ENCODE measurements at places on chromosomes 2 and 18.

- DNase-seq = peak; percentile 77
These were observed 14.0 kb downstream of the PXDN start for GRCh38 chr2:1730015-1730927.

GRCh38 chr18:13520306-13520705, 206.1 kb downstream of the FAM210A start:
- DNase-seq = no peak

- no peak for DNase-seq
These were observed 27.1 kb upstream of the KLF11 start for GRCh38 chr2:10016001-10016801.

DNA sequence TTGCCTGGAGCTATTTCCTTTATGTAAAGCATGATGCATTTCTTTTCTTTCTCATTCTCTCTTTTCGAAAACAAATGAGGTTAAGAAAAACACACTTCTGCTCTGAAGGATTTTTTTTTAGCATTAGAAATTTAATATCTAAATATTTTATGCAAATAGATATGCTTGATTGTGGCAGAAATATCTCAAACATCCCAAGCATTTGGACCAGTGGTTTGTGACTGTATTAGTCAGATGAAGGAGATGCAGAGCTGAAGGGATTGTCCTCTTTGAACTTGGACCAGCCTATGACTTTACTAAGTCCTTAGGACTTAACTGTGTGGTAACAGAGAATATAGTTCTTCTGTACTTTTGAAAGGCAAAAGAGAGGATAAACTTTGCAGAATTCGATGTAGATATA, 335.9 kb upstream of the NT5C1B start:
- peak; percentile 89 for DNase-seq

- no peak for DNase-seq
These were observed 166.9 kb downstream of the PDE11A start for GRCh38 chr2:177905640-177906039.

GRCh38 chr2:170509452-170510193, 205.5 kb upstream of the SP5 start:
- DNase-seq = no peak

GRCh38 chr2:122384768-122385333, 629.4 kb downstream of the TSN start:
- DNase-seq = no peak

DNA sequence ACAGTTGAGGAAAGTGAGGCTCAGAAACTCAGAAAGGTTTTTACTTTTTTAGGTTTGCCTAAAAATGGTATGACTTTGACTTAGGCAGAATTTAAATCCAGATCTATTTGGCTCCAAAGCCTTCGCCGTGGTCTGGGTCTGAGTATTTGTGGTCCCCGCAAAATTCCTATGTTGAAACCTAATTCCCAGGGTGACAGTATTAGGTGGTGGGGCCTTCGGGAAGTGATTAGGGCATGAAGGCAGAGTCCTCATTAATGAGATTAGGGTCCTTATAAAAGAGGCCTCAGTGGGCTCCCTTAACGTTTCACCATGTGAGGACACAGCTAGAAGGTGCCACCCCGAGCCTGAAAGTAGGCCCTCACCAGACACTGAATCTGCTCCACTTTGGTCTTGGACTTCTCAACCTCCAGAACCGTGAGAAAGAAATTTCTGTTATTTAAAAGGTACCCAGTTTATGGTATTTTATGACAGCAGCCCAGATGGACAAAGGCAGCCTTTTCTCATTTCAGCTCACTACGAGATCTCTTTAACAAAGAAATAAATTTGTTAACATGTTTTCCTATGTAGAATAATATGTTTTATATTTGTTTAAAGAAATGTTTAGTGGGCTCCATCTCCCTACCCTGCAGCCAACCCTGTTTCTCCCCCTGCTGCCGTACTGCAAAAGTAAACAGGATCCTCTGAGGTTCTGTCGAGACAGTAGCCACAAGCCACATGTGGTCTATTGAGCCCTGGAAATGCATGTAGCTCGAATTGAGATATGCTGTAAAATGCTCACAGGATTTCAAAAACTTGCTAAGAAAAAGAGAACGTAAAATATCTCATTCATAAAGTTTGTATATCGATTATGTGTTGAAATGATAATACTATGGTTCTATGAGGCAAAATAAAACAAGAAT, 80.6 kb downstream of the MOGAT1 start:
- DNase-seq = no peak

DNA sequence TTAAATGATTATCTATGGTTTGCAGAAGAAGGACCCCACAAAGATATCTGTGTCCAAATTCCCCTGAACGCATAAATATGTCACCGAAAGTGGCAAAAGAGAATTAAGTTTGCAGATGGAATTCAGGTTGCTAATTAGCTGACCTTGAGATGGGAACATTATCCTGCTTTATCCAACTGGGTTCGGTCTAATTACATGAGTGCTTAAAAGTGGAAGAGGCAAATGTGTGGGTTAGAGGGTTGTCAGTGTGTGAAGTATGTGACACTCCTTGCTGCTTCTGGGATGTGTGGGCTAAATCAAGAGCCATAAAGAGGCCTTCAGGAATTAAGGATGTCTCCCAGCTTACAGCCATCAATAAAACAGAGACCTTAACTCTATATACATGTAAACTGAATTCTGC, 53.5 kb downstream of the CDH19 start:
- no peak for DNase-seq

DNA sequence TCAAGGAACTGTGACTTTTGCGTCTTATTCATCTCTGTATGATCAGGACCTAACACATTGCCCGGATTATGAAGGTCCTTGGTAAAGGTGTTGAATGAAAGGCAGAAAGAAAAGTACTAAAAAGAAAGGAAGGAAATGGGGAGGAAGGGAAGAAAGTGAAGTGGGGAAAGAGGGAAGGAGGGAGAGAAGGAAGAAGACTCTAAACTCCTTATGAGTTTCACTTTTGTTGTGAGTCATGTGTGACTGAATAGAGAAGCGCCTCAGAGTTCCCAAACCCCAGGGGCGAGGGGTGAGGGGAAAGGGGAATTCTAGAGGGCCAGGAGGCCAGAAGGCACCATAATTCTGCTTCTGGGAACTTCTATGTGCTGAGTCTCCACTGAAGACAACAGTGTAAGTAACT, 30.9 kb upstream of the OSBPL6 start:
- DNase-seq = no peak

DNA sequence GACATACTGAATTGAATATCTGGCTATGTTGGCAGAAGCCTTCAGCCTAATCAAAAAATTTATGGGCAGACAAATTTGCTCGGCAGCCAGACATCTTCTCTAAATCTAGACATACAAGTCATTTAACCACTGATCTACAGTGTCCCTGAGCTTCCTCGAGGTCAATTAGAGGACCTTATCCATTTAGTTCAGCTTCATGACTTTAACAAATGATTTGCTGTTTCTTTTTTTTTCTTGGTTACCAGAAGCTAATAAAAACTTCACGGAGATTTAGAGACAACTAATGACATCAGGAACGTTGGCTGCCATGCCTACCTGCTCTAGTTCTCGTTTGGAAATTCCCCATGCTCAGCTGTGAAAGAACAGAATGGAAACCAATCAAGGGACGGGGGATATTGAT, 223.8 kb downstream of the BCL2 start:
- DNase-seq = no peak

DNA sequence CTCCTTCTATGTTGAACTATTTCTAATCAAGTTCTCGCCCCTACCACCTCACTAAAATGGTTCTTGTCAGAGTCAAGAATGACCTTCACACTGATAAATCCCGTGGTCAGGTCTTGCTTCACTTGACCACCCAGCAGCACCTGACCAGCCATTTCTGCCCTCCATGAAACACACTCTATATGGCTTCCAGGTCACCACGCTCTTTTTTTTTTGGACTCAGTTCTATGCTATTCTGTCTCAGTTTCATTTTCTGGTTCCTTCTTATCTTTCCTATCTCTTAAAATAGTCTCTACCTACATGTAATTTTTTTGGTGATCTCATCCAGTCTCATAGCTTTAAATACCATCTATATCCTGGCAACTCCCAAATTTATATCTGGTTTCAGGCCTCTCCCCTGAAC, 11.4 kb downstream of the EIF2AK3 start:
- DNase-seq = no peak

DNA sequence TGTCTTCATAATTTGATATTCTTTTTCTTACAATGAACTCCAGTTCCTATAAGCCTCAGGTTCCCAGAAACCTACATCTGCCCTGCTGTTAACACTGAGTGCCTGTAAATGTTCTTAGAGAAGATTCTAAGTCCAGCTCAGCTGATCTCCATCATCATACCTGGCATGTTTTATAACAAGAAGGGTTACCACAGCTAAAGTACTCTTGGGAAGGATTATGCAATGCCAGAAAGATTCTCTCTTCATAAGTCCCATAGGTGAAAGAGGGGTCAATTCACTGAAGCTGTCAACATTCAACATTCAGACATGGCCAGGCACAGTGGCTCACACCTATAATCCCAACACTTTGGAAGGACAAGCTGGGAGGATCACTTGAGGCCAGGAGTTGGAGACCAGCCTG, 31.3 kb upstream of the PTPN4 start:
- DNase-seq = no peak

- no peak for DNase-seq
These were observed 26.5 kb upstream of the FOSL2 start for GRCh38 chr2:28366149-28366495.

- DNase-seq = no peak
These were observed 167.5 kb upstream of the CWC22 start for GRCh38 chr2:180174580-180174979.

DNA sequence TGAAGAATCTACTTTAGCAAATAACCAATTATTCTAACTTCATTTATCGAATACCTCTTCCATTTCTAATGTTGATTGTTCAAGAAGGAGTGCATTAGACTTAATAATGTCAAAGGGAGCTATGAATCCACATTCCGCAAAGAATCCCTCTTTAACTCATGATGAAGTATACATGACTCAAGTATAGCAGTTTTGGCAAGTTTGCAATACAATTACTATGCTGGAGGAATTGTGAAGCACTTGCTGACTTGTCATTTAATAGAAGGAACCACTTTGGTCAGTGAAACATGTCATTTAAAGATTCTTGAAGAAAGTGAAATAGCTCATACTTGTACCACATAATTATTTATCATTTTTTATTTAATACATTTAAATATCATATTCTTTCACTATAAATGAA, 125.1 kb downstream of the SLC39A10 start:
- no peak for DNase-seq

DNA sequence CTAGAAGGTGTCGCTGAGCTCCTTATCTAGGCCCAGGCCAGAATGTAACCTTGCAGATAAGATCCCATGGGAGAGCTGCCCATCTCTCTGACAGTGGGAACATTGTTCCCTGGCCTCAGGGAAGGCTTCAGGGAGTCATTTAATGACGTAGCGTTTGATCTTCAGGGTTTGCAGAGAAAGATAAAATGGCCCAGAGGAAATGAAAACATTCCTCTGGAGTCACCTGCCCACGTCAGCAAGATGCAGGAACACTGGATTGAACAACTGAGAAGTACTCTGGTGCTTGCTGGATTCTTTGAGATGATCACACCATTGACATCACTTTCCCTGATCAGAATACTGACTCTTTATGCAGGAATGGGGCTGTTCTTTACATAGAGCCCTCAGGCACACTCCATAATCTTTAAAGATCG, 51.6 kb downstream of the MAPK4 start:
- DNase-seq = peak; percentile 29

- DNase-seq = no peak
These were observed 155.1 kb upstream of the SERPINE2 start for GRCh38 chr2:224194161-224194560.

GRCh38 chr2:1936427-1936980, 192.2 kb upstream of the PXDN start:
- DNase-seq = no peak

- no peak for DNase-seq
These were observed 66.6 kb downstream of the CNTNAP5 start for GRCh38 chr2:124091721-124092120.

GRCh38 chr18:57081899-57082298, 65.0 kb upstream of the BOD1L2 start:
- no peak for DNase-seq

DNA sequence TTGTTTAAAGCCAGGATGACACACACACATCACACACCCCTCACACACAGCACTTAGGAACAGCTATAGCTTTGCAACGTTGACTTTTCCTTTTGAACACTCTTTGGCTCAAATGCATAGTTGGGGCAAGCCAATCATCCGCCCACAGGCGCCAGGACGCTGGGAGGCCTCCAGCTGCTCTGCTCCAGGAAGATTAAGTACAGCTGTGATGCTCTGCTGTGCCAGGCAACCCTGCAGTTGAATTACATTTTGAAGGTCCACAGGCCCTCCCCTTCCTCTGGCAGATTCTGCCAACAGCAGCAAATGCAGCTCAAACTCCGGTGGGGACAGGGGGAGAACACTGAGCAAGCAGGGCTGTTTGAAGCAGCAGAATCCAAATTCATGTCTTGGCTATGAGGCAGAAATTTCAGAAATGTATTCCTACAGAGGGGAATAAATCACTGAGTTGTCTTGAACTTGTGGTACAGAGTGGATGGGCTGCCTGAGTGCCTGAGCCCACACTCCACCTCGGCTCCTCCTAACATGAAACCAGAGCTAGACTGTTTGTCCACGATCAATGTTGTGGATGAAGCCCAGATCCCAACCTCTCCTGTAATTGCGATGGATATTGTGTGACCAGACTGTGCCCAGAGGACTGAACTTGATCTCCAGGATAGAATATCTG, 86.5 kb upstream of the PPP1CB start:
- DNase-seq = peak; percentile 66

DNA sequence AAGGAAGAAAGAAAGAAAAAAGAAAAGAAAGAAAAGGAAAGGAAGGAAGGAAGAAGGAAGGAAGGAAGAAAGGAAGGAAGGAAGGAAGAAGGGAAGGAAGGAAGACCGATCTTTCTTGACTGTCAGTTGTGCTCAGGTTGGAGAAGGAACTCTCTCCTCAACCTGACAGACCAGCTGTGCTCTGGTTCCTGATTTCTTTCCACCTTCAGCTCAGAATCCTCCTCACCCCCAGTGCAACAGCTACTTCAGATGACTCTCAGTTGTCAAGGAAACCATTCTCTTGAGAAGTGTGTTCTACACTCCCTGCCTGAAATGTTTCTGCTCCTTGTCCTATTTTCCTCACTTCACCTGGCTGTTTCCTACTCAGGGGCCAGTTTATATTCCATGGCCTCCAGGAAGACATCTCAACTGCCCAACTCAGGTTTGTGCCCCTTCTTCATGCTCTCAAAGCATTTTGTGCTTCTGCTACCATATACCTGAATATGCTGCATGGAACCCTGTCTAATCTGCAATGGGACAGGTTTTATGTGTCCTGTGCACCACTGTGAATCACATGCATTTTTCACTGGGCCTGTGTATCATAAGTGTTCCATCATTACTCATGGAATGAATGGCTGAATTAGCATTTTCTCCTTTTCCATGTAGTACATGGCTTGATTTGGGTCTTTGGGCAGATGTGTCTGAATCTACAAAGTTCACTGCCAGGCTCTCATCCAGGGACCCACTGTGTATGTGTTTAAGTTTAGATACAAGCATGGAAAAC, 32.8 kb upstream of the DOCK10 start:
- DNase-seq = no peak

DNA sequence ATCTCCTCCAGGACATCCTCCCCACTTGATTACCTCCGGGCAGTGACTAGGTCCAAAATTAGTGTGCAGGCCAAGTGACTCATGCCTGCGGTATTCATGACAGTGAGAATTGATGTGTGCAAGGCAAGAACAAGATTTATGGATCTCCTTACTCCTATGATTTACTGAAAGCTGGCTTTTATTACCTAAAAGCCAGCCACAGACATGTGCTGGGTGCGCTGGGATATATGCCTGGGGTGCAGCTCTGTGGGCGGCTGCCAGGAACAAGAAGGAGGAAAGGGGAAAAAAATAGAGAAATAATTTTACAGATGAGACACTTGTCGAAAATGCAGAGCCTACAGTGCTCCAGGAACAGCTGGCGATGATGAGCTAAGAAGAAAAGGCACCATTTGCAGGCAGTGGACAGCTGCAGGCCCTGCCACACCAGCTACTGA, 359.3 kb downstream of the CMPK2 start:
- peak; percentile 2 for DNase-seq

All from cardiac fibroblast (primary cell).